Muscle of leg (tissue), 16 donors: ENCODE measurements at places on chromosomes 12 and 14. TPM values are rescaled to one million over a fixed set of nuclear protein-coding genes. Genes with fewer than 3 reads are reported as not detected.

The NXPH4 gene
- total RNA-seq, result 1.2 TPM

The OAS2 gene
- 1.8 TPM for total RNA-seq

The RNF212B gene
- not detected for total RNA-seq

The FBRSL1 gene
- total RNA-seq, result 6.9 TPM

The SCN8A gene
- 0.35 TPM for total RNA-seq

The SIX6 gene
- total RNA-seq, result not detected

The ANKS1B gene
- total RNA-seq, result 5.6 TPM

The USP44 gene
- 3.4 TPM for total RNA-seq

The KCNA1 gene
- 4.0 TPM for total RNA-seq

The TAS2R8 gene
- total RNA-seq, result 0.04 TPM

The SDS gene
- total RNA-seq, result not detected

The BCL11B gene
- 1.2 TPM for total RNA-seq

The FBXO21 gene
- total RNA-seq, result 27.7 TPM

The LBHD2 gene
- 0.09 TPM for total RNA-seq

The ZDHHC22 gene
- total RNA-seq, result 0.09 TPM

The ANO2 gene
- 3.4 TPM for total RNA-seq

The PIANP gene
- total RNA-seq, result 0.49 TPM

The GPR68 gene
- total RNA-seq, result 0.35 TPM

The PPP1R1A gene
- 17.6 TPM for total RNA-seq

The SIRT4 gene
- total RNA-seq, result 6.3 TPM

The IFNG-AS1 gene
- 0.31 TPM for total RNA-seq

The TBC1D30 gene
- 0.98 TPM for total RNA-seq

The RFX4 gene
- 0.09 TPM for total RNA-seq

The COCH gene
- total RNA-seq, result 6.3 TPM

The E2F7 gene
- total RNA-seq, result 3.1 TPM

The KCNJ8 gene
- 38.7 TPM for total RNA-seq

The ACSM4 gene
- total RNA-seq, result not detected

The OR6C74 gene
- total RNA-seq, result not detected

The TRAFD1 gene
- total RNA-seq, result 25.8 TPM

The ANKRD52 gene
- total RNA-seq, result 8.6 TPM

The TAS2R31 gene
- 5.5 TPM for total RNA-seq

The CDKN1B gene
- total RNA-seq, result 36.6 TPM

The POMT2 gene
- 11.7 TPM for total RNA-seq

The DPY19L2 gene
- total RNA-seq, result 7.3 TPM

The ASIC1 gene
- total RNA-seq, result 3.5 TPM

The KCNK13 gene
- total RNA-seq, result 0.22 TPM

The KRT78 gene
- not detected for total RNA-seq

The ADCY4 gene
- 7.0 TPM for total RNA-seq

The TCL1B gene
- total RNA-seq, result not detected

The KLRB1 gene
- total RNA-seq, result 0.49 TPM

The FSCB gene
- 0.04 TPM for total RNA-seq

The BRMS1L gene
- 9.0 TPM for total RNA-seq

The MYH6 gene
- 0.66 TPM for total RNA-seq

The KRT8 gene
- 1.1 TPM for total RNA-seq

The LMNTD1 gene
- total RNA-seq, result 0.18 TPM

The C12orf54 gene
- total RNA-seq, result 0.31 TPM

The ZFHX2 gene
- 0.35 TPM for total RNA-seq
